ENCODE measurements at places on chromosomes 1 and 21.

GRCh38 chr21:42002421-42002958 lies 7.7 kb downstream of the ZBTB21 start:
- no peak for DNase-seq

DNA sequence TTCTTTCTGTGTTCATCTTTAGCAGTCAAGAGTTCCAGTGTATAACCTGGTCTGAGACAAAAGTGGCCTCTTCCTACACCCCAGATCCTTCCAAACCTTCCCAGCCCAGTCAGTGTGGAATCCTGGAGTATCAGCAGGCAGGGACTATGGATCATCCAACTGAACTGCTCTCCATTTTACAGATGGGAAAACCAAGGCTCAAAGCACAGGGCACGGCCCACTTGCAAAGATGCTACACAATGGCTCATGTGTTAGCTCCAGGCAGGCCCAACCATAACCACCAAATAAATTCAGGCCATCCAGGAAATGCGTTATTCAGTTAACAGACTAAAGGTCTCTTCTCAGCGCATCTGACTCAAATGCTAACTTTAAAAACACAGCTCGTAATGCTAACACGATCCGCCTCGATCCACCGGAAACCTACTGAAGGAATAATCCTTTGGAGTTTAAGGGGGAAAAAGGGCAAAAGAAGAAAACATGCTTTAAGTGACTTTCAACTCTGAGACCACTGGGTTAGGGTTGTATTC lies 7.1 kb downstream of the GLIS1 start:
- no peak for DNase-seq

DNA sequence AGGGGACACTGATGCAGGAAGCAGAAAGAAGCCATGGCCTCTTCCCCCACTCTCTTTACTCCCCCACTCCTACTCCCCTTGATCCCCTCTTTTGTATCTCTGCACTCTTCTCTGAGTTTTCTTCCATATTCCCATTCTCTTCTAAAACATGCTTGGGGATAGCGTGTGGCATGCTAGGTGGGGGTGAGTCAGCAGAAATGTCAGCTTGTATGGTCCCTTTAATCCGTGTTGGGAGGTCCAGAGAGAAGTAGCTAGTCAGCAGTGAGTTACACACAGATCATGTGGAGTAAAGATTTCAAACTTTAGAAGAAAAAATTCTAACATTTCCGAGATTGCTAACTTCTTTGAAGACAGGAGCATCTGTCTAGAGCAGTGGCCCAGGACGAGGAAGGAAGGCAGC lies 4.0 kb upstream of the KCNK1 start:
- no peak for DNase-seq

DNA sequence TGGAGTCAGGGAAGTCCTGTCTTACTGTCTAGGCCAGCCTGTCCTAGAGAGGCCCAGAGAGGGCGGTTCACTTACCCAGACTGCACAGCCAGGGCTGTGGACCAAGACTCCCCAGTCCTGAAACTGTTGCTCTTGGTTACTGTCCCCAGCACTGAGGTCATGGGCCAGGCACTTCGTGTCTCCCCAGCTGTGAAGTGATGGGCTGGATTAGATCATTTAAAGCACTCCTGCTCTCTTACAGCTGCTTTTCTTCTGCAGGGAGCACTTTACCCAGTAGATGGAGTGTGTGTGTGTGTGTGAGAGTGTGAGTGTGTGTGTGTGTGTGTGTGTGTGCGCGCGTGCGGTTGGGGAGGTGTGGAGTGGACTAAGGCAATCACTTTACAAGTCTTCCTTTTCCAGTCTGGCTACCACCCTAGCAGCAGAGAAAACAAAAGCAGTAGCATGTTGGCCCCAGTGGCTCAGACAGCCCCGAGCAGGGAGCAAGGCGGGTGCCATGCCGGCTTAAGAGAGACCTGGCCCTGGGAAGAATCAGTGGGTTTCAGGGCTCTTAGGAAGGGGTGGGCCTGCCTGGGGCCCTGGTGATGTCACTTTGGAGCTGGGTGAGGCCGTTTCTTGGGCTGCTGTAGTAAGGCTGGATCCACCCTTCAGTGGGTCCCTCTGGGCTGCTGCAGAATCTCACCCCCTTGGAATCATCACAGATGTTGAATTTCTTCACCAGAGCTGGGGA lies 2.4 kb downstream of the SPSB1 start:
- DNase-seq: no peak

GRCh38 chr1:92951141-92951582 lies 10.1 kb downstream of the DIPK1A start:
- no peak for DNase-seq

DNA sequence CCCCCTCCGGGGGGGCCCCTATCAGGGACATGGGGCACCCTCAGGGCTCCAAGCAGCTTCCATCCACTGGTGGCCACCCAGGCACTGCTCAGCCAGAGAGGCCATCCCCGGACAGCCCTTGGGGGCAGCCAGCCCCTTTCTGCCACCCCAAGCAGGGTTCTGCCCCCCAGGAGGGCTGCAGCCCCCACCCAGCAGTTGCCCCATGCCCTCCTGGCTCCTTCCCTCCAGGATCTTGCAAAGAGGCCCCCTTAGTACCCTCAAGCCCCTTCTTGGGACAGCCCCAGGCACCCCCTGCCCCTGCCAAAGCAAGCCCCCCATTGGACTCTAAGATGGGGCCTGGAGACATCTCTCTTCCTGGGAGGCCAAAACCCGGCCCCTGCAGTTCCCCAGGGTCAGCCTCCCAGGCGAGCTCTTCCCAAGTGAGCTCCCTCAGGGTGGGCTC lies 34.9 kb downstream of the TRIM11 start:
- no peak for DNase-seq

DNA sequence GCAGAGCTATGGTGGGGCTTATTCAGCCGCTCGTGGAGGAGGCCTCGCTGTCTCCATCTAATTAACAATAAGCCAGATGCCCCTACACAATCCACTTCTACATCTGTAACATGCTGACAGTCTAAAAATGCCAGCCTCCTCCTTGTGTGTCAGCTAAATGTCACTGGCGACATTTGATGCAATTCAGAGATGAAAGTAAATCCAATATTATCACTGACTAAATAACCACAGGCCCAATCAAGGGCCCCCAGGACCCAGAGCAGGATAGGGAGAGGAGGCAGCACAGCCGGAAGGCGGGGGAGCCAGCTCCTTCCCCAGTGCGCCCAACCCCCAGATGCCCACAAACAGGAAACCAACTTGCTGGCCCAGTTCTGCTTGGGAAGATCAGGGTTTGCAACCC lies 76.6 kb downstream of the DMRTA2 start:
- no peak for DNase-seq

- DNase-seq: no peak
These were observed 12.2 kb upstream of the TTC4 start for GRCh38 chr1:54703471-54703870.

DNA sequence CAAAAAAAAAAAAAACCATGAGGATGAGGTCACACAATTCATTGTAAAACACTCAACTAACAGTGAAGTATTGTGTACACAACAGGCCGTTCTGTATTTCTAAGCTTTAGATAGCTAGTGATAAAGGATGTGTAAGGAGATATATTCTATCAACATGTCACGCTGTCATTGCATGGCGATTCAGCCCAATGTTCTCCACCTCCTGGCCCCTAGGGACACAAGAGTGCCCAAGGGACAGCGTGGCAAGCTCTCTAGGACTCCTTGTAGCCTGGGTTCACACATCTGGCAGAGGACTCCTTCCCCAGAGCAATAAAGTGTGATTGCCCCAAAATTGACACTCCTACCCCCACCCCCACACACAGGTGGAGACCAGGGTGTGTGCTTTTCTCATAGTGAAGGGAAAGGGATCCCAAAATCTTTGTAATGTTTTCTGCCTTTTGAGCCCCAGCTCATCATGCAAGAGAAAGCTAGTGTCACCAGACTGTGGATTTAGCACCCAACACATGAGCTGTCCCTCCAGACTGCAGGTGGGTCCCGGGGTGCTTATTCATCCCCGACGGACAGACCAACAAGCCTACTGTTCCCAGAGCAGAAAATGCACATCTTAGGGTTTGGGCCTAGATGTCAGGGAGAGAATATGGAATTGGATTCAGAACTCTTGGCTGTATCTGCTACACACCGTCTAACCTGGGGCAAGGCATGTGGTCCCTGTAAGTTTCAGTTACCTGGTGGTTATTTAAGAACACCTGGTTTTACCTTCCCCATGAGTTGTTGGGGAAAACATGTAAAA lies 11.5 kb downstream of the TMPRSS3 start:
- DNase-seq: no peak

DNA sequence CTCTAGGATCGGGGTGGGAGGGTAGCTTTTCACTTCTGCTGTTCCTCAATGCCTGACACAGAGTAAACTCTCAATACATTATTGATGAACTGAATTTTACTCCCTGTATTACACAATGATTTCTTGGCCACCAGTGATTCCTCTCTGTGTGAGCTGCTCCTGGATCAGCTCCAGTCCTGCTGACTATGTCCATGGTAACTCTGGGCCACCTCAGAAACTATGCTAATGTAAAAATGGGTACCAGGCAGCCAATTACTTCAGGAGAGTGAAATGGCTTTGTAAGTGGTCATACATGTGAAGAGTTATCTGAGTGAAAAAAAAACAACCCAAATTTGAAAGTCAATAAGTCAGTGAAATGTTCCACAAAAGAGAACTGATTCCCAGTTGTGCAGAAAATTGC lies 311.0 kb downstream of the KCNH1 start:
- DNase-seq: no peak

GRCh38 chr1:218357211-218357892 lies 12.2 kb downstream of the TGFB2 start:
- DNase-seq: no peak

DNA sequence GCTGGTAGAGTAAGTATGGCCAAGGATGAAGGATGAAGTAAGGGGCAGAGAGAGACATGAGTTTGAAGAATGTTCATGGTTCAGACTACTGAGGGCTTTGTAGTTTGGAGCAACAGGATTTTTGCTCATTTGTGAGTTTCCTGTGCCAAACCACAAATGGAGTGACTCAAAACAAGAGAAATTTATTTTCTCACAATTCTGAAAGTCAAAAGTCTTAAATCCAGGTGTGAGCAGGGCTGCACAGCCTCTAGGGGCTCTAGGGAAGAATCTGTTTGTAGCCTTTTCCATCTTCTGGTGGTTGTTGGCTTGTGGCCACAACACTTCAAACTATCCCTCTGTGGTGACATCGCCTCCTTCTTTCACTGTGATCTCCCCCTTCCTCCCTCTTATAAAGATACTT lies 58.9 kb downstream of the RHOU start:
- DNase-seq: no peak

GRCh38 chr1:11321656-11322491 lies 48.9 kb downstream of the UBIAD1 start:
- no peak for DNase-seq

DNA sequence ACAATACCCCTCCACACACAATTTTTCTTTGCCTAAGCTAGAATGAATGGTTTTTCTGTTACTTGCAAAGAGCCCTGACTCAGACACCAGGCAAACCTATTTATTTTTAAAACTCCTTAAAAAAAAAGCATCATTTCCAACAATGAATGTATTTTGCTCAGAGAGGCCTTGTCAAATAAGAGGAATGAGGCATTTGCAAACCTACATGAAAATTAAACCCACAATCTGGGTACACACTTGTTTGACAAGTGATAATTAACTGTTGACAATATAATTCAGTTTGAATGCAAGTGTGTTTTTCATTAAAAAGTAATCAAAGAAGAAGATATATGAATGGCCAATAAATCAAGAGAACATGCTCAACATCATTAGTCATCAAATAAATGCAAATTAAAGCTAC lies 339.5 kb downstream of the PTPRU start:
- DNase-seq: no peak

GRCh38 chr1:203823306-203823705 lies 27.9 kb downstream of the ZBED6 start:
- DNase-seq: no peak

GRCh38 chr1:183628537-183628936 lies 7.0 kb downstream of the ARPC5 start:
- DNase-seq: no peak

DNA sequence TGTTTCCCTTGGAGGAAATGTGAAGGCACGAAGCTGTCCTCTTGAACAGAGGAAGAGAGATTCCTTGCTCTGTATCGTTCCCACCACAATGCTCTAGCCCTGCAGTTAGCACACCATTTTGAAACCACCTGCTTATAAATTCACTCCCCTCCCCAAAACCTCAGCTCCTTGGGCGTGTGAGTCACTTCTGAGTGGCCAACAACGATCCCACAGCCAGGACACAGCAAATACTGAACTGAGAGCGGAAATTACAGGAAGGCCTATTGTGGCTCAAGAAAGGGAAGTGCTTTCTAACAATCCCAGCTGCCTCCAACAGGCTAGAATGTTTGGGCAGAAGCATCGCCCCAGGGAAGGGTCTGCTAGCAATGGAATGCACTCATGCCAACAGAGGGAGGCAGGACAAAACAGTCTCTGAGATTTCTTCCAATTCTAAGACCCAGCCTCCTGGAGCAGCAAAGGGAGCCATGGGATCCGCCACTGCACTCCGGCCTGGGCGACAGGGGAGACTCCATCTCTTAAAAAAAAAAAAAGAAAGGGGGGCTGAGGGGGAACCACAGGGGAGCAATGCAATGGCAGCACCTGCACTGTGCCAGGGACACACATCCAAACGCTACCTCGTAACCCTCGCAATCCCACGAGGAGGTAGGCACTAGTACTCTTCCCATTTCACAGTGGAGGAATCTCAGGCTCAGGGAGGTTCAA lies 1.9 kb downstream of the TMEM53 start:
- DNase-seq: no peak
